ENCODE measurements at places on chromosomes 2 and 18. TPM values are rescaled to one million over a fixed set of nuclear protein-coding genes. Genes with fewer than 3 reads are reported as not detected.
A peak's percentile ranks its signal among the peaks of the same experiment; 100 is the strongest.

DNA sequence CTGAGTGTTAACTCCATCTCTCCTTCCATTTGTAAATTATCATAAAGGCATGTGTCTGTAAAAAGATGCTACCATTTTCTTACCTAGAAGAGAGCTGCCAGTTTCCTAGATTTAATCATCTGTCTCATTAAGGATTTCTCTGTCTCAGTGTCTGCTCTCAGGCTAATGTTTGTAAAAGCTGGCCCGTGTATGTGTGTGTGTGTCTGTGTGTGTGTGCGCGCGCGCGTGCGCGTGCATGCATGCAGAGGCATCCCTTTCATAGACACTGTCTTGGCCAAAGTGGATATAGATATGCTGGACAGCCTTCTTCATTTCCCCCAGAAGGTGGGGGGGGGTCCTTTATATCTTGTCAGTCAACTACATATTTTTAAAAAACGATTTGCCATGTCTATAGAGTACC lies 18.9 kb downstream of the MGAT5 start:
- DNase-seq = no peak

- no peak for DNase-seq
Observed at GRCh38 chr2:160609346-160609745, 115.7 kb upstream of the RBMS1 start.

GRCh38 chr2:128690869-128691268 lies 372.2 kb upstream of the HS6ST1 start:
- DNase-seq = no peak

- peak; percentile 70 for DNase-seq
Observed at GRCh38 chr2:95025406-95026319, at the start of gene MAL. TSS of gene MAL (plus strand) at chr2:95025708. CDS start at chr2:95025793, 85 bp downstream.

DNA sequence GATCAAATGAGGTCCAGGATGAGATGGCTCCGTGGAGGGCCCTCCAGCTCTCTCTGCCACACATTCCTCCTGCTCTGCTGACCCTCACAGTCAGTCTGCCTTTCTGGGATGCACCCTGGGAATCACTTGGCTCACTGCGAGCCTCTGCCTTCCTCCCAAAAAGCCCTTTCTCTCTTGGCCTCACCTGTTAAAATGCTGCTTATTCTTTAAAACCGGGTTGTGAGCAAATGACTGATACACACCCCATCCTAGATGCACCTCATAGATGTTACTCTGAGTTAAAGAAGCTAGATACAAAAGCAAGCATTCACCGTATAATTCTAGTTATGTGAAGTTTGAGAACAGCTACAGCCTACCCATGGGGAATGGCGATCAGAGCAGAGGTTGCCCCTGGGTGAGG lies 167.7 kb upstream of the MYCN start:
- no peak for DNase-seq

DNA sequence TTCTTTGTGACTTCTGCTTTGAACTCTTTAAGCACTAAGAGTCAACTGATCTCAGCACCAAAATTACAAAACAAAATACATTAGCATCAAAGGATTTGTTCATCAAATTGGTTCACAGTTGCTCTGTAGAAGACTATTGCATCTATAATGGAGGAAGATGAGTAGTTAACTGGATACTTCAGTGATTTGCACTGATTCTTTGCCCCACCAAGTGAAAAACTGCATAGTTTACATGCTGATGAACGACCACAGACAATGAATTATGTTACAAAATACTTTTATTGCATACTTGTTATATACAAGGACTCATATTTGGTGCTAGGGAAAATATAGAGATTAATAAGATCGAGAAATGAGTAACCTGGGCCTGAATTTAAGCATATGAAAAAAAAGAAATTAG lies 107.2 kb downstream of the SCG2 start:
- DNase-seq = no peak

GRCh38 chr2:225697936-225698335 lies 298.4 kb downstream of the NYAP2 start:
- DNase-seq = no peak

The AKAIN1 gene
- total RNA-seq = not detected

DNA sequence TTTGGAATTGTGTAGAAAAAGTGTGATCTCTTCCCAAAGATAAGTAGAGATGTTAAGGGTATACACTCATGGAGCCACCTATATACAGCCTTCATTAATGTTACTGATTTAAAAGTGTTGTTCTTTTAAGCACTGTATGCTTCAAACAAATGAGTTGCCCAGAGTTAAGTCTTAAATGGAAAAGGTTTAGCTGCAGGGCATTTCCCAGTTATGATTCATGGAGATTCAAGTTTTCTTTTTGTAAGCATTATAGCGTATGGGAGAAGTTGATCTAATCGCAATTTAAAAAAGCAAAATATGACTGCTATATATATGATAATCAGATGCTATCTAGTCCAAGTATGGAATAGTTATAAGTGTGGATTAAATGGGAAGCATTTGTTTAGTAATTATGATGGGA lies 4.8 kb downstream of the PDK1 start:
- DNase-seq = no peak

GRCh38 chr2:207123776-207124391 lies 41.9 kb downstream of the KLF7 start:
- DNase-seq = no peak

The THSD7B gene
- not detected for total RNA-seq

DNA sequence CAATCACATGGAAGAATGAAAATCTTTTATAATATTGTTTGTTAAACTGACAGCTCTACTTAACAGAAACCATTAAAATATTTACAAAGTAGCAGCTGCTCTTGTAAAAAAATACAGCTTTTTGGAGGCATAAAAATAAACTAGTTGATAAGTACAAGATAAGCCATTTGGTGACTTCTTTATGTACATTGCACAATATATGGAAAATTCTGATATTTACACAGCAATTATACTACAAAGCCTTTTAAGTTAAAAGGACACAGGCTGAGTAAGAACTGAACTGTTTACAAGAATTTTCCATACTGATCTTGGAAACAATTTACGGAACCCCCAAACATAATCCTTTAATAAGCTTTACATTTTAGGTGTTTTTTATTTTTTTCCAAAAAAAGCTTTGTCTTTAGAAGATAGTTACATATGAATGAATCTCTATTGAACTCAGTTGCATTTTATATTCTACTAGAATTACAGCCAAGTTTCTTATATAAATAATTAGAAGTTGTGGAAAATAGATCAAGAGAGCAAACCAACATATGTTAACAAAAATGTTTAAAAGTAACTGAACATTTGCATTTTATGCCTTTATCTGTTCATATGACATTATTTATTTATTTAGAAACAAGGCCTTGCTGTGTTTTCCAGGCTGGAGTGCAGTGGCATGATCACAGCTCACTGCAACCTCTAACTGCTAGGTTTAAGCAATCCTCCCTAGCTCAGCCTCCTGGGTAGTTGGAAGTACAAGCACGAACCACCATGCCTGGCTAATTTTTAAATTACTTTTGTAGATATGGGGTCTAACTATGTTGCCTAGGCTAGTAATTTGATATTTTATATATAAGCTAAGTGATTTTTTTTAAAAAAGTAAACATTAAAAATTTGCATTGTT lies 142.5 kb downstream of the OTX1 start:
- DNase-seq = no peak

DNA sequence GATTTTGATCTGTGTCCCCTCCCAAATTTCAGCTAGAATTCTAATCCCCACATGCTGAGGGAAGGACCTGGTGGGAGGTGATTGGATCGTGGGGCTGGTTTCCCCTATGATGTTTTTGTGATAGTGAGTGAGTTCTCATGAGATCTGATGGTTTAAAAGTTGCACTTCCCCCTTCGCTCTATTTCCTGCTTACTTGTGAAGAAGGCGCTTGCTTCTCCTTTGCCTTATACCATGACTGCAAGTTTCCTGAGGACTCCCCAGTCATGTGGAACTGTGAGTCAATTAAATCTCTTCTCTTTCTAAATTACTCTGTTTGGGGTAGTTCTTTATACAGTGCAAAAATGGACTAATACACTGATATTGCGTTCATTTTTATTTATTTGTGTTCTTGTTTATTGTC lies 636.8 kb upstream of the LINC00305 start:
- DNase-seq = no peak

DNA sequence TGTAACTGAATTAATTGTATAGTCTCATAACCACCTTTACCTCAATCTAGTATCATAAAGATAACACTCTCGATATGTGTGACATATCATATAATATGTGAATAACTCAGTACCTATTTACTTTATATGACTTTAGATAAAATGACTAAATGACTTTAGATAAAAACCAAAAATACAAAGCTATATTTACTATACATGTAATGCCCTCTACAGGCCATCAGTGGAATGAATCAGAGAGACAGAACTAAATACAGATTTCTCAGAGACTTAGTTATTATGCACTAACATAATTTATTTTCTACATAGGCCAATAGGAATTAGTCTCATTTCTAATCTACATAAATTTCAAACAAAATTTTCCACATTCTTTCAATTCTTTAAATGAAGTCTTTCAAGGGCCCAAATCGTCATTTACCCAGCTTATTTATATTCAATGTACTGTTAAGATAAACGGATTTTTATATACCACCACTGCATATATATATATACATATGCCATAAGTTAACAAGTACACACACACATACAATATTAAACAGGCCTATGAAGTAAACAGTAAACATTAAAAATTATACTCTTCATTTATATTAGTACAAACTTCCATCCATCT lies 219.9 kb downstream of the EXOC6B start:
- DNase-seq = no peak

- DNase-seq = no peak
Observed at GRCh38 chr2:21395366-21395765, 271.6 kb downstream of the TDRD15 start.

DNA sequence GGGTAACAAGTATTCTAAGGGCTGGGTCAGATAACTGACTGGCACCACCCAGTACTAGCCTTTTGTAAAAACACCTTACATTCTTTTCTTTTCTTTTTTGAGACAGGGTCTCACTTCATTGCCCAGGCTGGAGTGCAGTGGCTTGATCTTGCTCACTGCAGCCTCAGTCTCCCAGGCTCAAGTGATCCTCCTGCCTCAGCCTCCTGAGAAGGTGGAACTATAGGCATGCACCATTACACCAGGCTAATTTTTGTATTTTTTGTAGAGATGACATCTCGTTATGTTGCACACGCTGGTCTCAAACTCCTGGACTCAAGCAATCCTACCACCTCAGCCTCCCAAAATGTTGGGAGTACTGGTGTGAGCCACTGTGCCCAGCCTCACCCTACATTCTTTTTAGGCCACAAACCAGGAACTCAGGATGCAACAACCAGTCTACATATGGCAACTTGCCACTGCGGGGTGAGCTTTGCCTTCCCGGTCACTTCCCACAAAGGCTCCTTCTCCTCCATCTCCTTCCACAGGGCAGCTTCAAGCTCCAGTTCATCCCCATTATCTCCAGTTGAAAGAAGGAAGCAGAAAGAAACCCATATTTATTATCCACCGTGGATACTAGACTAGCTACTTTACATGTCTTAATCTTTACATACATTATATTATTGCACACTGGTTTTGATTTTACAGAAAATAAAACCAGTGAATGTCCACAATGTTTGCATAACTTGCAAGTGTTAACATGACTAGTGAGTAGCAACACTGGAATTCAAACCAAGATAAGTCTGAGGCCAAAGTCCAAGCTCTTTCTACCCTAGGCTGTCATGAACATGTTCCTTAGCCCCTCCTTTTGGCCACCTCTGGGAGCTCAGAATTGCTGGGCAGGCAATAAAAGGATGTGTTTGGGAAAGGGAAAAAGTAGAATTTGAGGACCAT lies 23.7 kb upstream of the AP1S3 start:
- DNase-seq = no peak

The MATN3 gene
- not detected for total RNA-seq

DNA sequence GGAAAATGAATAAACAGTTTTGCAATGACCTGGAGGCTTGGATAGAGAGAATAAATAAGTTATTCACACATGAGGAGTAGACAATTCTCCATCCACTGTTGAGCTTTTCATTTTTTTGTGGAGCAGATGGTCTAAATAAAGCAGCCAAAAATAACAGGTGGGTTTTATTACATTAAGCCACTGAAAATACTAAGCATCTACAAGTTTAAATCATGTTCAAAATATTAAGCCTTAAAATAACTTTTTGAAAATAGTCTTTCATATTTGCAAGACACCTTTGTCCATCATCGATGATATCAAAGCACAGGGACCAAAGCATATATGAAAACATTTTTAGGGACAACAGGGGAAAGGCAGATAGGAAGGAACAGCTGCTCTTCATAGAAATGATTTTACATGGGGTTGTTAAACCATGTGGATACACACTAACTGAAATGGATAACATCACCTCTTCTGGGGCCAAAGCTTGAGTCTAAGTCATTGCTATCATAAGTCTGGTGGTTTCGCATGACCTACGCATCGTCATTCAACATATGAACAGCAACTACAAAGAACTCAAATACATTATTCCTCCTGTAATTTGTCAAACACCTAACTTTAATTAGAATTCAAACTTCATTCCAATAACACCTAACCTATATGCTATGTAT lies 197.6 kb upstream of the CHST9 start:
- DNase-seq = no peak

The ABHD1 gene
- total RNA-seq = 0.17 TPM

- no peak for DNase-seq
Observed at GRCh38 chr2:51791496-51791895, 759.6 kb upstream of the NRXN1 start.

DNA sequence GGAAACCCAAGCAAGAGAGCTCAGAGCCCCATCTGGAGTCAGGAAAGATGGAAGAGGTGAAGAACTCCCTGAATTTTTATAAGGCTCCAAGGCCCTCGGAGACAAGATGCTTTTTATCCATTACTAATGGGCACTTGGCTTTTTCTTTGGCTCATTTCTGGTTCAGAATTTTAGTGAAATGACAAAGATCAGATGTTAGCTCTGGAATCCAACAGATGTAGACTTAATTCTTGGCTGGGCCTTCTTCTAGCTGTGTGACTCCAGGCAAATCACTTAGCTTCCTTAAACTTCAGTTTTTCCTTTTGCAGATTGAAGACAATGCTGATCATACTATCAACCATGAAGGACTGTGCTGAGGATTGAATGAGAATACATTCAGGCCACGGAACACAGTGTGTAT lies 85.2 kb downstream of the HRH4 start:
- no peak for DNase-seq

- DNase-seq = no peak
Observed at GRCh38 chr2:226477221-226478108, 322.2 kb downstream of the IRS1 start.

DNA sequence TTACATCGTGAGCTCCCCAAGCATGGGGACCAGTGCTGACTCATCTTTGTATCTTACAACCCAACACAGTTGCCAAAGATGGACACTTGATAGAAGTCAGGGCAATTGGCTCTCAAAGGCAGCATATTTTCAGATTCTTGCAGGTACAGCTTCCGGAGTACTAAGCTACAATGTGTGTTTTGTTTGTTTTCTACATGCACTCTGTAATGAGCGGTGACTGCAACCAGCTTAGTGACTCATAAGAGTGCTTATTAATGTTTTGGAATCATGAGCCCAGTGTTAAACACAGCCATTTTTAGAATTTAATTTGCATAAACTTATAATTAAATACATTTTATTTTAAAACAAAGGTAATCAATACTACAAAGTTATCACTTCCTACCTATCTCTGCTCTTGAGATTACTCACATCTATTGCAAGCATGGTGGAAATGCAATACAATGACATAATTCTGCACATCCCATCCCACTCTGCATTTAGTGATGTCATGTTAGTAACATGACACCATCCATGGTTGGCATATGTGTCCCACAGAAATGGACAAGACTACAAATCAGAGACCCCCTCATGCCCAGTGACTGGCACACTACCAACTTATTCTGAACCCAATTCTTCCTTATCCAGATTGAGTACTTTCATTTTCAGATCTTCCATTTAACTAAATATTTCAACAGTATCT lies 399.8 kb upstream of the ST6GAL2 start:
- no peak for DNase-seq

The MYO3B gene
- total RNA-seq = 0.17 TPM

The RAB6D gene
- not detected for total RNA-seq

- no peak for DNase-seq
Observed at GRCh38 chr2:109212836-109213563, 84.0 kb downstream of the SH3RF3 start.
